ENCODE measurements at places on chromosomes 6 and 20.

GRCh38 chr6:145155873-145156782, 579.2 kb downstream of the EPM2A start:
- no peak for DNase-seq

- DNase-seq = no peak
Measured at GRCh38 chr6:147204843-147205311, 660 bp downstream of the STXBP5 start.

GRCh38 chr6:44080561-44081521, 46.4 kb downstream of the MRPL14 start:
- DNase-seq = no peak

DNA sequence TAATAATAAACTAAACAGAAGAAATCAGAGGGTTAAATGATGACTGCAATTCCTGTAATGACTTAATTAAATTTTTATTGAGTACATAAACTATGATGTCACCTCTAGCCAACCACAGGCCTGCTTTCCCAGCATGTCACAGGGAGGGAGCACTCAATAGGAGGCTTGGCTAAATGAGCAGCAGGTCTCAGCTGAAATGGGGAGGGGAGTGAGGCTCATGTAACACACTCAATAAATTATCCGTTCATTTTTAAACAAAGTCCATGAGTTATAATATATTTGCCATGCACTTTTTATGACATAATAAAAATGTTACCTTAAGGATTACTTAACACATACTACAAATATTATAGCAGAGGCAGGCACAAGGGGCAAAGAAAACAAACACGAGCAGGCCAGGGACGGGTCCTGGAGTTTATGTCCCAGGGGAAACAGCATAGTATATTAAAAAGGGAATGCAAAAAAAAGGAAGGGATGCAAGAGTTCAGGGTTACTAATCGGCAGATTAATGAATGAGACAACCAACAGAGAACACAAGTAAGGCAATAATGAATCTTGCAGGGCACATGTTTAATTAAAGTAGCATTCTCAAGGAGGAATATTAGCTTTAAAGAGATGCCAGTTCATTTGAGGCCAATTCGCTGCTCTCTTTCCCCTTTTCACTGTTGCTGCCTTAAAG, 27.1 kb upstream of the FAM83C start:
- DNase-seq = no peak

DNA sequence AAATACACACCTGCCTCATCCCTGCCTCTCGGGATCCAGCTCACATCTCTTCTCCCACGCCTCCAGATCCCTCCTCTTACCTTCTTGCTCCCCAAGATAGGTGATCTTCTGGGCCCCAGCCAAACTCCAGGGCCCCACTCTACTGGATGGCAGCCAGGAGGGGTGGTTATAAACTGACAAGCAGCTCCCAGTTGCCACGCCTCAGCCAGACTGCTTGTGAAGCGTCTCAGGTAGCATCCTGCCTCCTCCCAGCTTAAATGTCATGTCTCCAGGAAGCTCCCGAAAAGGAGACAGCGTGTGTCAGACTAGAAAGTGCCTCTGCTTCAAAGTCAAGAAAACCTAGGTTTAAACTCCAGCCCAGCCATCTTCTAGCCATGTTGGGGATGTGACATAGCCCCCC, 114.1 kb downstream of the LRFN2 start:
- no peak for DNase-seq

DNA sequence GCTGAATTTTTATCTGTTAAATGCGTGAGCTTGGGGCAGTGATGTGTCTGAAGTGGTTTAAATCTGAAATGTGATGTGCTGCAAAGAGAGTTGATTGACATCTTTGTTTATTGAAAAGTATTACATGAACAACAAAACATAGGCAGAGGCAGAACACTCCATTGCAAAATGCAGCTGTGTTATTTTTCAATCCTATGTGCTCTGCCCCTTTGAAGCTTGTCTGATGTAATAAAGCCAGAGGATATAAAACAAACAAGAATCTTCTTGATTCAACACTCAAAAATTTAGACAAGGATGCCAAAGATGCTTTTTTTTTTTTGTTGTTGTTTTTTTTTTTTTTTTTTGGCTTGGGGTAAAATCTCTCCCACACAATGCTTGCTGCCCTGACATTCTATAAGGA, 482.4 kb upstream of the MMS22L start:
- DNase-seq = no peak

GRCh38 chr6:14016432-14016831, 91.7 kb downstream of the RNF182 start:
- DNase-seq = no peak

GRCh38 chr20:35034145-35034544, 58.5 kb downstream of the TRPC4AP start:
- no peak for DNase-seq

- no peak for DNase-seq
Measured at GRCh38 chr6:1821164-1821512, 211.4 kb downstream of the FOXC1 start.

GRCh38 chr6:11386323-11386722, 151.2 kb upstream of the TMEM170B start:
- DNase-seq = no peak

DNA sequence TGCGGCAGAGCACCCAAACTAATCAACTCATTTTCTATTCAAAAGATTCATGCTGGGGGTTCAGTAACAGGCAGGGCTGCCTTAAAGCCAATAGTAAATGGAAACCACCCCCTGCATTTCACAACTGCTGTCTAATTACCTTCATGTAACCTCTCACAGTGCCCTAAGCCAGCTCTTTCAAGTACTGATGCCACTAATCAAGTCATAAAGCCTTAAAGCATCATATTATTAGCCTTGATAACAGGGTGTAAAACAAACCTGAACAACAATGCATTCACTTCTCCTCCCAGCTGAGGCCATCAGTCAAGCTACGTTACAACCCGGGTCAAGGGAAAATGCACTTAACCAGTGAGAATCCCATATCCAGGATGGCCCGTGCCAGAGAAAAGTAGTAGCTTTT, 33.0 kb downstream of the TRERF1 start:
- DNase-seq = no peak

GRCh38 chr6:49430187-49430586, 32.9 kb downstream of the MMUT start:
- no peak for DNase-seq

GRCh38 chr6:167152862-167153261, 4.9 kb downstream of the GPR31 start:
- no peak for DNase-seq

- DNase-seq = no peak
Measured at GRCh38 chr20:20567712-20568111, 144.7 kb downstream of the RALGAPA2 start.

GRCh38 chr6:105894556-105894955, 191.6 kb upstream of the PRDM1 start:
- no peak for DNase-seq

DNA sequence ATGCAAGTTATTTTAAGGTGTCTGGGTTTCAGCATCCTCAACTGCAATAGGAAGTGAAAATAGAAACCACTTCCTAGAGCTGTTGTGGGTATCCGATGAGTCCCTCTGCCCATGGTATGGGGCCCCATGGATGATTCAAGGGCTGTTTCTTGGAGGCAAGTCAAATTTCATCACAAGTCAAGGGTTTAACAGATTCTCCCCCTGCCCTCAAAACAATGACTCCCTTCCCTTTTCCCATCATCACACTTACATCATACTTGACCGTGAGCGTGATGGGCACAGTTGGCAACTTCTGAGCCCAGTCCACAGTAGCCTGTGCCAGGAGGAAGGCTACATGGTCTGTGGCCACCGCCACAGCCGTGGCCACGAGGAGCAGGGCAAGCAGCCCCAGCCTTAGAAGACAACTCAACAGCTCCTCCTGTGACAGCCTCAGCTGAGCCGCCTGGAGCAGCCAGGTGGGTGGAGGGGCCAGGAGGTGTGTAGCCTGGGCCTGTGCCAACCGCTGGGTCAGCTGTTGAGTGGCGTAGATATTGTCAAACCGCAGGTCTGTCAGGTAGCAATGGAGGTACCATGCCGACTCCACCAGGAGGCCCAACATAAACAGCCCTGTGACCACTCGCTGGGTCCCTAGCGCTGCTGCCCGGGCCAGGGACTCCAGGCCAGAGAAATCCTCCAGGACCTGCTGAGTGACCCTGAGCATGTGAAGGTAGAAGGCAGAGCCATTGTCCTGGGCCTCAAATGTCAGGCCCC, 5.2 kb downstream of the OCSTAMP start:
- peak; percentile 29 for DNase-seq

DNA sequence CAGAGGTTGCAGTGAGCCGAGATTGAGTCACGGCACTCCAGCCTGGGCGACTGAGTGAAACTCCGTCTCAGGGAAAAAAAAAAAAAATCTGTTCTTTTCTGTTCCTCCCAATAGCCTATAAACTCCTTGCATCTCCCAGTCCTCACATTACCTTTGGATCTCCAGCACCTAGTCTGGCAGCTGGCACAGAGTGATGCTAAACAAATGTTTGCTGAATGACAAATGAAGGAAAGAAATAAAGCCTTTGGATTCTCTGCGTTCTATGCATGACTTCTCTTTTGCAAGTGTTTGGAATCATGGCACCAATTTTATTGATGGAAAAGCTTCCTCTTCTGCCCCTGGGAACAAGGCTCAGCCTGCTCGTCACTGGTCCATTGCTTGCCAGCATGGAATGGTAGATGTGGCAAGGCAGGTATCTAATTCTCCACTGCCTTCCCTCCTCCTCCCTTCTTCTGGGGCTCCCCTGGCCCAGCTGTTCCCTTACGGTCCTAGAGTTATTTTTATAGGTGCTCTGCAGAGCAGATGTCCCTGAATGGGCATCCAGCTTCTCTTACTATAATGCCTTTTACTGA, 53.6 kb upstream of the FYN start:
- DNase-seq = no peak

GRCh38 chr20:41278936-41279335, 38.6 kb downstream of the ZHX3 start:
- DNase-seq = no peak

DNA sequence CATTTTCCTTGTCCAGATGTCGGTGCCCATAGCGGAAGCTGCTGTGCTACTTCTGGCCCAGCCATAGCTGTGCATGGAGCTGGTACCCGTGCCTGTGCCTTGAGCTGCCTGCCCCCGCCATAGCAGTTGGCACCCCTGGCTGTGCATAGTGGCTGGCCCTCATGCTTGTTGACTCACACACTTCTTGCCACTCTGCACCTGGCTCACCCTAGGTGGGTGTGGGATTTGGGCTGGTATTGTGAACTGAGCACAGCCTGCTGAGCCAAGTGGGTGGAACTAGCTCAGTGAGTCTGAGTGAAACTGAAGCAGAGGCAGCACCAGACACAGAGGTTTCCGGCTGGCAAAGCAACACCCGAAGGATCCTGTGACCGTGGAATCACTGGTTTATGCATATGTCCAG, 689.5 kb upstream of the EYS start:
- no peak for DNase-seq

- no peak for DNase-seq
Measured at GRCh38 chr6:166542580-166542912, 43.9 kb downstream of the RAMACL start.

DNA sequence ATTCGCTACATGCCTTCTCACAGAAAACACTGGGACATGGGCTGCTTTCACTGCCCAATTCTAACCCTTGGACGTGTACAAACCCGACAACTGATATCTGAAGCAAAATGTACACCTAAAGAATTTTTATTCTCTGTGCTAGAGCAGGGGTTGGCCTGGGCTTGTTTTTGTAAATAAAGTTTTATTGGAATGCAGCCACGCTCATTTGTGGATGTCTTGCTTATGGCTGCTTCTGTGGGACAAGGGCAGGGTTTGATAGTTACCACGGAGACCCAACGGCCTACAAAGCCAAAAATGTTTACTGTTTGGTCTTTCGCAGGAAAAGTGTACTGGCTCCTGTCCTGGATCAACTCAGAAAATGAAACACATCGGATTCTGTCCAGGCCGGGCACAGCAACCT, 58.1 kb upstream of the APCDD1L start:
- DNase-seq = no peak

DNA sequence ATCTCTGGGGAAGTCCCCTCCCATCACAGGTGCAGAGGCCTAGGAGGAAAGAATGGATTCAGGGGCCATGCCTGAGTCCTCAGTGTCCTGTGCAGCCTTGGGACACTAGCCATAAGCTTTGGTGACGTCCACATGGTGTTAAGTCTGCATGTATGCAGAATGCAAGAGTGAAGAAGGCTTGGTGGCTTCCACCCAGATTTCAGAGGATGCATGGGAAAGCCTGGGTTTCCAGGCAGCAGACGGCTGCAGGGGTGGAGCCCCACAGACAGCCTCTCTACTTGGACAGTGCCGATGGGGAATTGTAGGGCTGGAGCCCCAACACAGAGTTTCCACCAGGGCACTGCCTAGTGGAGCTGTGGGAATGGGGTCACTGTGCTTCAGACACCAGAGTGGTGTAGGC, 117.1 kb upstream of the NRN1 start:
- DNase-seq = no peak

- no peak for DNase-seq
Measured at GRCh38 chr20:36794116-36794474, 20.5 kb upstream of the DSN1 start.

GRCh38 chr6:44128020-44128917, 915 bp downstream of the TMEM63B start:
- no peak for DNase-seq

GRCh38 chr6:31004794-31005193, 5.5 kb upstream of the MUC22 start:
- no peak for DNase-seq

- no peak for DNase-seq
Measured at GRCh38 chr20:51423290-51423667, 119.2 kb downstream of the NFATC2 start.

DNA sequence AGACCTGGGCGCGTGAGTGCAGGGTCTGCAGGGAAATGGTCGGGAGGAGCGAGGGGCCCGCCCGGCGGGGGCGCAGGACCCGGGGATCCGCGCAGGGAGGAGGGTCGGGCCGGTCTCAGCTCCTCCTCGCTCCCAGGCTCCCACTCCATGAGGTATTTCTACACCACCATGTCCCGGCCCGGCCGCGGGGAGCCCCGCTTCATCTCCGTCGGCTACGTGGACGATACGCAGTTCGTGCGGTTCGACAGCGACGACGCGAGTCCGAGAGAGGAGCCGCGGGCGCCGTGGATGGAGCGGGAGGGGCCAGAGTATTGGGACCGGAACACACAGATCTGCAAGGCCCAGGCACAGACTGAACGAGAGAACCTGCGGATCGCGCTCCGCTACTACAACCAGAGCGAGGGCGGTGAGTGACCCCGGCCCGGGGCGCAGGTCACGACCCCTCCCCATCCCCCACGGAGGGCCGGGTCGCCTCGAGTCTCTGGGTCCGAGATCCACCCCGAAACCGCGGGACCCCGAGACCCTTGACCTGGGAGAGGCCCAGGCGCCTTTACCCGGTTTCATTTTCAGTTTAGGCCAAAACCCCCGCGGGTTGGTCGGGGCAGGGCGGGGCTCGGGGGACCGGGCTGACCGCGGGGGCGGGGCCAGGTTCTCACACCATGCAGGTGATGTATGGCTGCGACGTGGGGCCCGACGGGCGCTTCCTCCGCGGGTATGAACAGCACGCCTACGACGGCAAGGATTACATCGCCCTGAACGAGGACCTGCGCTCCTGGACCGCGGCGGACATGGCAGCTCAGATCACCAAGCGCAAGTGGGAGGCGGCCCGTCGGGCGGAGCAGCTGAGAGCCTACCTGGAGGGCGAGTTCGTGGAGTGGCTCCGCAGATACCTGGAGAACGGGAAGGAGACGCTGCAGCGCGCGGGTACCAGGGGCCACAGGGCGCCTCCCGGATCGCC, 54.2 kb upstream of the HLA-A start:
- peak; percentile 71 for DNase-seq

All from activated gamma-delta T cell treated with anti-CD3 and anti-CD28 coated beads, Interleukin-2, amount 50 U/mL, for 16 hours (primary cell).